Effector memory CD8-positive, alpha-beta T cell (primary cell): ENCODE measurements at places on chromosomes 1 and 21.

GRCh38 chr1:180954005-180954800, 41.5 kb downstream of the KIAA1614 start:
- peaks cover 10% of the 10 kb centered on the region for H3K36me3 ChIP-seq
- peak overlapping the region; percentile 74 for H3K4me3 ChIP-seq
- no peaks in the 10 kb centered on the region for H3K27me3 ChIP-seq
- peak; percentile 53 for DNase-seq
- no peak overlapping the region for H3K27ac ChIP-seq
- H3K4me1 ChIP-seq, result peaks cover 4% of the 10 kb centered on the region

GRCh38 chr1:89565521-89565920, 40.9 kb downstream of the LRRC8B start:
- H3K36me3 ChIP-seq, result peaks cover 8% of the 10 kb centered on the region
- no peak overlapping the region for H3K4me3 ChIP-seq
- H3K4me1 ChIP-seq, result peaks cover 7% of the 10 kb centered on the region
- no peaks in the 10 kb centered on the region for H3K27me3 ChIP-seq

- no peak overlapping the region for H3K27ac ChIP-seq
- H3K27me3 ChIP-seq, result peaks cover 40% of the 10 kb centered on the region
- no peak overlapping the region for H3K4me3 ChIP-seq
- H3K4me1 ChIP-seq, result no peaks in the 10 kb centered on the region
Measured at GRCh38 chr1:44151808-44152207, 10.4 kb upstream of the KLF18 start.

GRCh38 chr1:113783254-113784103, 24.2 kb upstream of the PHTF1 start:
- H3K4me3 ChIP-seq, result peak overlapping the region; percentile 71
- peak; percentile 49 for DNase-seq
- peaks cover 13% of the 10 kb centered on the region for H3K36me3 ChIP-seq
- H3K27me3 ChIP-seq, result no peaks in the 10 kb centered on the region
- H3K27ac ChIP-seq, result peak overlapping the region; percentile 91

DNA sequence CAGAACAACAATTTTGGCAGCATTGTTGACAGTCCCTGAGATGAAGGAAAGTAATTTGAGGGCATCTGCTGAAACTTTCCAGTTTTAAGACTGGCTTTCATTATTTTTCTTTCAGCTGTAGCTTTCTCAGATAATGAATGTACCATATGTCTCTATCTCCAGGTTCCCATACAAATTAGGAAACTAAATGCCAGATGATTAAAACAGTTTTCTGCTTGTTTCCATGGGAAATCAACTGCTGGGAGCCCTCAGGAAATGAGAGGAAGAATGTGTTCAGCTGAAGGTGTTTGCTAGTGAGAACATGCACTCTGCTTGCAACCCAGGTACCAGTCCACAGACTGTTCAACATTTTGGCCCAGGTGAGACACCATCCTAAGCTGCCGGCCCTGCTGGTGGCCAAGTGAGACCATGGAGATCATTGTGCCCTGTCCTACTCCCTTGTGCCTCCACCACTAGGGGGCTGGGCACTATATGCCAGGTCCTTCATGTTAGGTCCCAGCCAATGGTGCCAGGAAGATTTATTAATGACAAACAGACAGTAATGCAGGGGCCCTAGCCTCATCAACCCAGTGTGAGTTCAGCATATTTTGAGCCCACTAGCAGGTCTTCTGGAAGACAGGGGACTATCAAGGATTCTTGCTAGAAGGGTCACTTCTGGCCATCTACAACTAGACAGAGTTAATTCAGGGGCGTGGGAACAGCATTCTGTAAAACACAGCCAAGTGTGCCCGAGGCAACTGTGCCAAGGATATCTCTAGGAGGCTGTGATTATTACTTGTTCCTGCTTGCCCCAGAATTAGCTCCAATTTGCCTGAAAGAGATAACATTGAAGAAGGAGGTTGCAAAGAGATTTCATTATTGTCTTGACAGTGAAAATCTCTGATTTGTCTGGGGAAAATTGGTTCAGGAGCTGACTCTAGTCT, 17.0 kb upstream of the LRRC8C start:
- no peak overlapping the region for H3K27ac ChIP-seq
- no peak overlapping the region for H3K4me3 ChIP-seq
- H3K36me3 ChIP-seq, result peaks cover under 1% of the 10 kb centered on the region
- peaks cover 17% of the 10 kb centered on the region for H3K4me1 ChIP-seq
- no peaks in the 10 kb centered on the region for H3K27me3 ChIP-seq
- DNase-seq, result no peak

DNA sequence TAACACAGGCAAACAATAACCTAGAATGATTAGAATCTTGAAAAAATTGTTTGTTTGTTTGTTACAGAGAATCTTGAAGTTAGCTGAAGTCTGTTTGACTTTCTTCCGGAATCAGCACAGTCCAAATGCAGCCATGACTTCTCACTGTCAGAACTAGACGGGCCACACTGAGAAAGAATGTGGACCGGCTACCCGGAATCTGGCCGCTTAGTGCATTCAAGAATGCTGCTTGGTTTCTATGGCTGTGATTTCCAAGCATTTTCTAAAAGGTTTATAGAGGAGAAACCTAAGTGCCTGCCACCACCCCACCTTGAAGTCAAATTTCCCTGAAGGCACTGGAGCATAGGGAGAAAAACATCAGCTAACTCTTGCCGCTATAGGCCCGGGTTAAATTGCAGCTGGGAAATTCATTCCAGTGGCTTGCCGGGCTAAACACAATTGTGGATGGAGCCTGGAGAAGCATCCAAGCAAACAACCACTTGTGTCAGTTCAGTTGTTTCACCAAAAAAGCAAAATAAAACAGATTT, 231.1 kb downstream of the DISC1 start:
- no peak for DNase-seq
- H3K27me3 ChIP-seq, result no peaks in the 10 kb centered on the region
- no peak overlapping the region for H3K4me3 ChIP-seq
- H3K27ac ChIP-seq, result no peak overlapping the region
- no peaks in the 10 kb centered on the region for H3K4me1 ChIP-seq

GRCh38 chr1:247530785-247531184, 5.5 kb downstream of the OR2C3 start:
- DNase-seq, result no peak
- H3K27ac ChIP-seq, result no peak overlapping the region
- no peaks in the 10 kb centered on the region for H3K4me1 ChIP-seq

GRCh38 chr1:205769641-205770365, 5.5 kb downstream of the RAB29 start:
- no peak overlapping the region for H3K4me3 ChIP-seq
- DNase-seq, result no peak
- H3K27me3 ChIP-seq, result no peaks in the 10 kb centered on the region

DNA sequence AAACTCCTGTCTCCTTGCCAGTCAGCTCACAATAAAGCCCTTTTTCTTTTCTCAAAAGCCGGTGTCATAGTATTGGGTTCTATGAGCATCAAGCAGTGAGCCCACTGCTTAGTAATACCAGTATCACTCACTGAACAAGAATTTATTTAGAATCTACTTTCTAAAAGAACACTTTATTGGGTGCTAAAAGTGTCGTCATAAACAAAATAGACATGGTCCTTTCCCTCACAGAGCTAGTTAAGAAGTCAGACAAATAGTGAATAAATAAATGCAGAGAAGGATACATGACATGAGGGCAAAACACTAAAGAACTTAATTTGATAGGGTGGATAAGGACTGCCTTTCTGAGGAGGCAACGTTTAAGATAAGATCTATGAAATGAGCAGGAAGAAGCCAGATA, 32.2 kb downstream of the EVI5 start:
- H3K4me1 ChIP-seq, result no peaks in the 10 kb centered on the region
- H3K27ac ChIP-seq, result no peak overlapping the region
- no peak for DNase-seq
- no peaks in the 10 kb centered on the region for H3K27me3 ChIP-seq

- no peaks in the 10 kb centered on the region for H3K27me3 ChIP-seq
- H3K4me3 ChIP-seq, result peak overlapping the region; percentile 83
- H3K36me3 ChIP-seq, result peaks cover 48% of the 10 kb centered on the region
- H3K4me1 ChIP-seq, result peaks cover 80% of the 10 kb centered on the region
- no peak for DNase-seq
Measured at GRCh38 chr1:155974208-155975115, 3.9 kb downstream of the ARHGEF2 start.

DNA sequence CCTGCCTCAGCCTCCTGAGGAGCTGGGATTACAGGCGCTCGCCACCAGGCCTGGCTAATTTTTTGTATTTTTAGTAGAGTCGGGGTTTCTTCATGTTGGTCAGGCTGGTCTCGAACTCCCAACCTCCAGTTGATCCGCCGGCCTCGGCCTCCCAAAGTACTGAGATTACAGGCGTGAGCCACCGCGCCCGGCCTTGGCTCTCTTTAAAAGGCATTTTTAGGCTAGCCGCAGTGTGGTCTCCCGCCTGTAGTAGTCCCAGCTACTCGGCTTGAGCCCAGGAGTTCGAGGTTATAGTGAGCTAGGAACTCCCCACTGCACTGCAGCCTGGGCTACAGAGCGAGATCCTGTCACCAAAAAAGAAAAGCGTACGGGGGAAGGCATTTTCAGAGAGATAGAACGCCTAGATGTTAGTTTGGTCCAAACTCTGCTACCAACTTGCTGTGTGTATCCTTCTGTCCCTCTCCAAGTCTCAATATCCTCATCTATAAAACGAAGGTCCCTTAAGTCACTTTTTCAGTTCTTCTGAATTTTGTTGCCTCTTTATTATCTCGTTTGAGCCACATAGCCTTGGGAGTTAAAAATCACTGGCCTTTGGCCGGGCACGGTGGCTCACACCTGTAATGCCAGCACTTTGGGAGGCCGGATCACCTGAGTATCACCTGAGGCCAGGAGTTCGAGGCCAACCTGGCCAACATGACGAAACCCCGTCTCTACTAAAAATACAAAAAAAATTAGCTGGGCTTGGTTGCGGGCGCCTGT, 734 bp downstream of the MED18 start:
- no peaks in the 10 kb centered on the region for H3K27me3 ChIP-seq
- peak overlapping the region; percentile 95 for H3K4me3 ChIP-seq
- peaks cover 21% of the 10 kb centered on the region for H3K4me1 ChIP-seq
- H3K36me3 ChIP-seq, result peaks cover 50% of the 10 kb centered on the region
- H3K27ac ChIP-seq, result peak overlapping the region; percentile 99

GRCh38 chr1:85576266-85576641, 4.3 kb upstream of the CCN1 start:
- H3K27ac ChIP-seq, result no peak overlapping the region
- no peaks in the 10 kb centered on the region for H3K36me3 ChIP-seq
- H3K4me3 ChIP-seq, result no peak overlapping the region
- peaks cover 64% of the 10 kb centered on the region for H3K27me3 ChIP-seq
- DNase-seq, result no peak
- H3K4me1 ChIP-seq, result peaks cover 18% of the 10 kb centered on the region

- no peaks in the 10 kb centered on the region for H3K27me3 ChIP-seq
- H3K4me3 ChIP-seq, result no peak overlapping the region
- H3K4me1 ChIP-seq, result peaks cover 37% of the 10 kb centered on the region
- peaks cover 4% of the 10 kb centered on the region for H3K36me3 ChIP-seq
- H3K27ac ChIP-seq, result no peak overlapping the region
- DNase-seq, result no peak
Measured at GRCh38 chr1:147246910-147247655, 4.6 kb downstream of the CHD1L start.

- no peaks in the 10 kb centered on the region for H3K27me3 ChIP-seq
- peaks cover 71% of the 10 kb centered on the region for H3K4me1 ChIP-seq
- no peak overlapping the region for H3K4me3 ChIP-seq
- H3K27ac ChIP-seq, result peak overlapping the region; percentile 84
Measured at GRCh38 chr1:41895552-41895951, 23.2 kb downstream of the HIVEP3 start.

- no peak overlapping the region for H3K27ac ChIP-seq
- H3K36me3 ChIP-seq, result no peaks in the 10 kb centered on the region
- no peak overlapping the region for H3K4me3 ChIP-seq
- no peaks in the 10 kb centered on the region for H3K27me3 ChIP-seq
- DNase-seq, result no peak
Measured at GRCh38 chr1:185532856-185533255, 201.3 kb upstream of the HMCN1 start.

- no peaks in the 10 kb centered on the region for H3K36me3 ChIP-seq
- H3K27me3 ChIP-seq, result peaks cover 4% of the 10 kb centered on the region
- DNase-seq, result no peak
- H3K4me1 ChIP-seq, result no peaks in the 10 kb centered on the region
Measured at GRCh38 chr1:115364046-115364779, 26.2 kb upstream of the NGF start.

DNA sequence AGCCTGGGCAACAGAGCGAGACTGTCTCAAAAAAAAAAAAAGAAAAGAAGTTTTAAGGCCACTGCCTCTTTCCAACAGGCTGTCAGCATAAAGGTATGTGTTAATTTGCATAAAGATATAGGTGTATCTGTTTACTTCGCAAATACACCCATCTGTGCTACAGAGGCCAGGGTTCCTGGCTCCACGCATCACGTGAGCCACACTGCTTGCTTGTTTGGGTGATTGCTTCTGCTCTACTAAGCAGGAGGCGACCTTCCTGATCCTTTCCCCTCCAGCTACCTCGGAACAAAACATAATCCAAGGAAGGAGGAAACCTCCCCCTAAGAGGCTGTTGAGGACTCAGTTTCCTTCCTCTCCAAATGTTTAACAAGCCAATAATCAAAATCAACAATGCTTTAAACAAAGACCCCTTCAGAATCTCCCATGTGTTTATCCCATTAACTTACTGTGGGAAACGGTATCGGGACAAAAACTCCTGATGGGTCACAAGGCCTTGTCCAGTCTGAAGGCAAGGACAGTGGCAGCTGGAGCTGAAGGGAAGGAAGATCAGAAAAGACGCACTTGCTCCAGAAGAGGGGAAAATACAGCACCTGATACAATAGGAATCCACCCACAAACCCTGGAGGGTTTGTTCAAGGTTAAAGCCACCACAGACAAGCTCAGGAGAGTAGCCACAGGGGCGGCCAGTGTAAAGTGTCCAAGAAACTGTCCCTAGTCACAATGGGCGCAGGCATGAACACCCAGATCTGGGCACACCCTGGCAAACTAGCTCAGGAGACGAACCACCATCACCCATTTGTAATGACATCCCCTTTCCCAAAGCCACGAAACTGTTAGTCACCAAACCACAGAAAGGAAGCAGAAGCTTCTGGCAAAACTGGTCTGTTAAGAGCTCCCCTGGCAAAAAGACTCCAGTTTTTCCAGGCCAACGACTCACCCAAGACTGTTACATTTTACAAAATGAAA, 17.2 kb downstream of the CTNNBIP1 start:
- no peaks in the 10 kb centered on the region for H3K27me3 ChIP-seq
- no peak for DNase-seq
- no peak overlapping the region for H3K4me3 ChIP-seq
- H3K36me3 ChIP-seq, result peaks cover 4% of the 10 kb centered on the region
- H3K27ac ChIP-seq, result peak overlapping the region; percentile 4

- peaks cover 11% of the 10 kb centered on the region for H3K4me1 ChIP-seq
- peak overlapping the region; percentile 78 for H3K4me3 ChIP-seq
- H3K27ac ChIP-seq, result peak overlapping the region; percentile 96
- H3K27me3 ChIP-seq, result no peaks in the 10 kb centered on the region
- peak; percentile 79 for DNase-seq
- H3K36me3 ChIP-seq, result peaks cover 43% of the 10 kb centered on the region
Measured at GRCh38 chr1:24535021-24535424, 20.9 kb upstream of the NCMAP start.
